NCI-H1436 (cell line): ENCODE measurements at places on chromosomes 1 and 21.

DNA sequence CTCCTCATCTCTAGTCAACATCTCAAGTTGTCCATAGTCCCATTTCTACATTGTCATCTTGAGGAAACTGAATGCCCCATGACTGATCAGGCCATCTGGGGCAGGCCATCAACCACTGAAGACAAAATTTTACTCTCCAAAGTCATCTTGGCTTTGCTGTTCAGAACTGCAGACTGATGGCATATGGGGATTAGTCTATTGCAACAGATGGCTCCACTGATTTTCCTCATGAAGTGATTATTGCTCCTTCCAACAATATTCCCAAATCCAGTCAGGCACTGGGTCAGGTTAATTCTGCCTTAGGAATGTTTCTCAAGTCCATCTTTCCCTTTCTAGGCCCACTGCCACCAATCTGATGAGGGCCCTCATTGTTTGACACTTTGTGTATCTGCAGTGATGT, 101.7 kb downstream of the ESRRG start:
- DNase-seq, result no peak

DNA sequence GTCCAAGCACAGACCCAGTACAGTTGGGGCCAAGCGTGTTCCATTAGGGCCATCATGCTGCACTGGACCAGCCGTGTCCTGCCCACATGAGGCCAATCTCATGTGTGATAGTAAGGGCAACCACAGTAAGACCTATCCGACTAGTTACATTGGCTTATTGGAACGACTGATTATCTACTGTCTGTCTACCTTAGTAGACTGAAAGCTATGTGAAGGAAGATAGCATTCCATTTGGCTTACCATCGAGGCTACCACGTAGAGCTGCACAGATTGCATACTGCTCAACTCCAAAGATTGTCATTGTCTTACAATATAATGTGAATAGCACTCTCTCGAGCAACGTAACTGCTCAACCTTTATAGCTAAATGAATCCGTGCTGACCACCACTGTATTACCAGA, 10.6 kb downstream of the PTGER3 start:
- DNase-seq, result no peak

DNA sequence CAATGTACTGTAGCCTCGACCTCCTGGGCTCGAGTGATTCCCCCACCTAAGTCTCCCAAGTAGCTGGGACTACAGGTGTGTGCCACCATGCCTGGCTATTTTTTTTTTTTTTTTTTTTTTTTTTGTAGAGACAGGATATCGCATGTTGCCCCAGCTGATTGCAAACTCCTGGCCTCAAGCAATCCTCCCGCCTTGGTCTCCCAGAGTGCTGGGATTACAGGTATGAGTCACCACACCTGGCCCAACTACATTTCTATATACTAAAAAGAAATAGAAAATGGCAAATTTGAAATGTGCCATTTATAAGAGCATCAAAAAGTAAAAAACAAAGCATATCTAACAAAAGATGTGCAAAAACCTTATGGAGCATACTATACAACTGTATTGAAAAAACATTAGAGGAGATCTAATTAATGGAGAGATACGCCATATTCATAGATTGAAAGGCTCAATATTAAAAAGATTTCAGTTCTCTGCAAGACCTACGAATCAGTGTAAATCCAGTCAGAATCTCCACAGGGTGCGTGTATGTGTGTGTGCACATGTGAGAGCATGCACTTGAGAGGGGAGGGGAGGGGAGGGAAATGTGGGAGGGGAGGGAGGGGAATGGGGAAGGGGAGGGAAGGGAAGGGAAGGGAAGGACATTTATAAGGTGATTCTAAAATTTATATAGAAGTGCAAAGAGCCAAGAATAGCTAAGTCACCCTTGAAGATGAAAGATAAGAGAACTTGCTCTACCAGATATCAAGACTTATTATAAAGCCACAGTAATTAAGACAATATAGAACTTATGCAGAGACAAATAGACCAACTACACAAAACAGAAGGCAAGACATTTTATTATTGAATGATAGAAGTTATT, 15.5 kb upstream of the PADI4 start:
- DNase-seq, result no peak

GRCh38 chr1:1597275-1597930, 2.5 kb downstream of the FNDC10 start:
- DNase-seq, result no peak

DNA sequence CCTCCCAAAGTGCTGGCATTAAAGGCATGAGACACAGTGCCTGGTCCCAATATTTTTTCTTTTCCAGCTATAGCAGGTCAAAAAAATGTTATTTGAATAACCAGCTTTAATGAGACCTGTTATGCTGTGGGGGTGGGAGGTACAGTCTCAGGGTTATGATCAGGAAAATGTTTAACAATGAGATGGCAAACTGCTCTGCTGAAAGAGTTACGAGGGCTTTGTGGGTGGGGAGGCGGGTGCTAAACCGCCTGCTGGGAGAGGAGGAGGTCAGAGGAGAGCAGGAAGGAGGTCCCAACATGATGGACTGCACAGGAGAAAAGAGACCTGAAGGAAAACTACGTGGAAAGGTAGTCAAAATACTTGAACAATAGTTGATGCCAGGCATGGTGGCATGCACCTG, 126.0 kb upstream of the B3GALT2 start:
- no peak for DNase-seq

- no peak for DNase-seq
Observed at GRCh38 chr1:20416706-20417105, 69.3 kb downstream of the CAMK2N1 start.

DNA sequence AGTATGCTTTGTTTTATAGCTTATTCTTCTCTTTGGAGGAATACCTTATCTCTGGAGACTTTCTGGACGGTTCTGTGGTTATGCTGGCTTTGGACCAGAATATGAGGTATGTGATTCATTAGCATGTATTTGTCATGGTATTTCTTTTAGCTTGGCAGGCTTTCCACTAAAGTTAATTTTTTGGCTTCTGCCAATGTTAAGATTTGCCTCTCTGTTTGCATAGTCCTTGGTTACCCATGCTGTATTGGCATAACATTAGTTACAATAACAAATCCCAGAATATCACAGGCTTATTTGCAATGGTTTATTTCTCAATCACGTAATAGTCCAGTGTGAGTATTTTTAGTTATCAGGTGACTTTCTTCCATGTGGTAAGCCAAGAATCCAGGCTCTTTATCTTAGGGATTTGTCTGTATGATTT, 9.7 kb downstream of the ZMPSTE24 start:
- no peak for DNase-seq

GRCh38 chr1:151716405-151716762, 219 bp downstream of the CELF3 start:
- no peak for DNase-seq

DNA sequence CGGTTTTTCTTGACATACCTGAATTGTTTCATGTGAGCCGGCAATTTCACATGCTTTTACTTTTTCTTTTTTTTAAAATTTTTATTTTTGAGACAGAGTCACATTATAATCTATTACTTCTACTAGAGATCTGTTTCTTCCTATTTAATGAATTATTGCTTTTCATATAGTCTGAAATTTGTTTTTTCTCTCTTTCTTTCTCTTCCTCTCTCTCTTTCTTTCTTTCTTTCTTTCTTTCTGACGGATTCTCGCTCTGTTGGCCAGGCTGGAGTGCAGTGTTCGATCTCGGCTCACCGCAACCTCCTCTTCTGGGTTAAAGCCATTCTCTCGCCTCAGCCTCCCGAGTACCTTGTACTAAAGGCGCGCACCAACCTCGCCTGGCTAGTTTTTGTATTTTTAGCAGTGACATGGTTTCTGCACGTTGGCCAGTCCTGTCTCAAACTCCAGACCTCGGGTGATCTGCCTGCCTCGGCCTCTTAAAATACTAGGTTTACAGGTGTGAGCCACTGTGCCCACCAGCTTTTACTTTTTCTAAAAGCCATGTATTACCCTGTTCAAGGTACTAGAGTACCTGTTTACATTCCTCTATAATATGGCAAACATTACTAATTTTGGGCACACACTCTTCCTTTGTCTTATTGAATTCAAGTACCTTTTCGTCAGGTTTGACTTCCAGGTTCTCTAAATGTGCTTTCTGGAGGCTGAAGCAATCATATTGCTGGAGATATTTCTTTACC, 86.5 kb upstream of the RHOU start:
- DNase-seq, result no peak

GRCh38 chr1:216184126-216184680, 239.0 kb downstream of the USH2A start:
- DNase-seq, result no peak

- no peak for DNase-seq
Observed at GRCh38 chr21:42321845-42322244, 6.6 kb upstream of the TFF3 start.

- DNase-seq, result no peak
Observed at GRCh38 chr1:66403007-66403731, 130.8 kb upstream of the SGIP1 start.

DNA sequence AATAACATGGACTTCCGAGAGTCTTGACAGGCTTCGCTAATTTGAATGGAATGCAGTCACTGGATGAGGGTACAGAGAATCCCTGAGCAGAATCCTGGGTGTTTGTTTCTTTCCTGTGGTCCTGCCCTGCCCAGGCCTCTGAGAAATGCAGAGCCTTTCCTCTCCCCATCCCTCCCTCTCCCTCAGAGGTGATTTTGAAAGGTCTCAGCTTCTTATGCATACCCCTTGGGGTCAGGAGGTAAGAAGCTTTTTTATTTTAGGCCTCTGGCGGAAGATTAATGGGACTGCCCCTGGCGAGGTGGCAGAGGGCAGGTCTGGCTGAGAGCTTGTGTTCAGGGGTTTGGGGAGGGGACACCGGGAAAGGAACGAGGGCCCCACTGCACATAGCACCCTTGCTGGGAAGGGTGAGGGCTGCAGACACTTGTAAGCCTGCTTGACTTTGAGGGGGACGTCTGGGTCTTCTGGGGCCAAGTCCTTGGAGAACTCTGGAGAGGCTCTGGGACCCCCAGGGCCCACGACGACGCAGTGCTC, 116.5 kb upstream of the SLC45A1 start:
- no peak for DNase-seq

DNA sequence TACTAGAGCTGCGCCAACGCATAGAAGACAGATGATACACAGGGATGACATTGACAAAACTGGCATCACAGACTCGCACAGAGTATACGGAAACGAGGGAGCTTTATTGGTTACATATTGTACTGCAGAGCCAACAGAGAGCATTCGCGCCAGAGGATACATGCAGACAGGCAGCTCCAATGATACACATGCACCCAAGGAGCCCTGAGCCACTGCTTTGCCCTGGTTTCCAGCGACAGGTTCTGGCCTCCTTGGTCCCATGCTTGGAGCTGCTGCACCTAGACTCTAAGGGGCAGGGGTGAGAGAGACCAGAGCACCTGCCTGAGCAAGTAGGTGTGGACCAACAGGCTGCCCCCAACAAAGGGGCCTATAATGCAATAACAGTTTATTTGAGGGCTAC, 65.6 kb downstream of the KDM1A start:
- no peak for DNase-seq

DNA sequence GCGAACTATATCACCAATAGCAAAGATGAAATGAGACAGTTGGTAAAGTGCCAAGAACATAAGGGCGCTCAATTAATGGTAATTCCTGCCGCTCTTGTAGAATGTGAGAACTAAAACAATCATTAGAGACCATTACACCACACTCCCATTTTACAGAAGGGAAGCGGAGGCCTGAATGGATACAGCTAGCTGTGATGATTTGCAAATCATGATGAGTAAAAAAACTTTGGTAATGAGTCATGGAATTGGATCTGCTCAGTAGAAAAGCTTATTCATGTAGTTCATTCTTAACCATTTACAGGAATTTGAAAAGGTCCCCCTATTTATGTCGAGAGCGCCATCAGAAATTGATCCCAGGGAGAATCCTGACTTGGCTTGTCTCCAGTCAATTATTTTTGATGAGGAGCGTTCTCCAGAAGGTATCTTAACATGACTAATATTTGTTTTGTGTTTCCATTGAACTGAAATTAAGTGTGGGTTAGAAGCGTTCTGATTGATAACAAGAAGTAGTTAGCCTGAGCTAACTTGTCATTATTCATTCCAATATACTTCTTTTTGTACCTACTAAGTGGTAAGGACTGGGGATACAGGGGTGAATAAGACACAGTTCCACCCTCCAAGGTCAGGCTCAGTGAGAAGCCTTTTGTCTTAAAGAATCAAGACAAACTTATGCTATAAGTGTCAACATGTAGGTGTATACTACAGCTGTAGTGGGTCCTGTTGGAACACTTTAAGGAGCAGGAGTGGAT, 812 bp downstream of the TTC4 start:
- no peak for DNase-seq

DNA sequence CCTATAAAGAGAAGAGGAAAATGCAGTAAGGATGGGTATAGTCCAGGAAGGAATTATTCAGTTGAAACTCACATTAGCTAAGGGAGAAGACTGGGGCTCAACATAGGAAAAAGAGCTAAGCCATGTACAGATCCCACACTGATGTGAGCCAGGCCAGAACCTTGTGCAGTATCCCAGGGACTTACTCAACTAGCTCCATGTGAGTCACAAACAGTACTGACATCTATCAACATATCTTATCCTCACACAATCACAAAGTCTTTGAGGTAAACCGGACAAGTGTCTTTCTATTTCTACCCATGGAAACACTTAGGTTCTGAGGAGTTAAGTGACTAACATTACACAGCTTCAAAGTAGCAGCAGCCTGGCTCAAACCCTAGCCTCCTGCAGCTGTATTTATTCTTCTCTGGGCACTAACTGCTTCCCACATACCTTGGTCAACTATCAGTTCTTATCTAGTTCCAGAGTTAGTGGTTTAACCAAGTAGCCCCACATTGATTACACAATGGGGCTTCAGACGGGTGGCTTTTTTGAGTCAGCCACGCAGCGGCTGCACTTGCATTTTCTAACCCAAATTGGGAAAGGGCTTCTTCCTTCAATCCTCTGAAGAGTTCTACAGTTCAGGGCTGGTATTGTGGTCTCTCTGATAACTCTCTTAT, 9.5 kb downstream of the CD5L start:
- DNase-seq, result no peak

DNA sequence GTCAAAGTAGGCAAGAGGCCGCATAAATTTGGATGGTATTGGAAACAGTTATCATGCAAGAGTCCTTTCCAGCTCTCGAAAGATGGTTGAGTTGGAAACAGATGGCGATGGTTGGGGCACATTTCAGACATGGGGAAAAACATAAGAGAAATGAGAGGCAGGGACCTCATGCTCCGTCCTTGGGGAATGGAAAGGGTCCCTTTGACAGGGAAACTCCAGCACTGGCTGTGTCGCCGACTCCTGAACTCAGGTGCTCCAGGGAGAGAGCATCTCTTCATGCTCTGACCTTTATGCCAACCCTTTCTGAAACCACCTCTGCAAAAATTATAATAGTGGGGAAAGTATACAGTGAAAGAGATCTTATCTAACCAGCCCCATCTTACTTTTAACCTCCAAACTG, 36.8 kb upstream of the COL6A2 start:
- DNase-seq, result no peak

DNA sequence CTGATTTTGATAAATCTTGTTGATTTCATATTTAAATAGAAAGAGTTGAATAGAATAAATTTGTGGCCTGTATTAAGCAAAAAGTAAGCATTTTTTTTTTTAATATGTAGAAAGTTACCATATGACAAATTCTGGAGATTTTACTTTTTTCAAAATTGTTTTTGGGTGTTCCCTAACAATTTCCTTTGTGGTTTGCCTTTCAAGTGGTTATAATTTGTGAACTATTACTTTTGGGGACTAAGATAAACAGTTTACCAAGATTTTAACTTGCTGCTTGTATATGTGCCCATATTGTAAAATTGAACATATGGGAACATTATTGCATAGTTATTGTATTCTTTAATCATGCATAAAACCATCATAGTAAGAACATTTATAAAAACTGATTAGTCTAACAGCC, 34.6 kb downstream of the SLC30A7 start:
- no peak for DNase-seq
